ENCODE measurements at places on chromosomes 6 and 20.

DNA sequence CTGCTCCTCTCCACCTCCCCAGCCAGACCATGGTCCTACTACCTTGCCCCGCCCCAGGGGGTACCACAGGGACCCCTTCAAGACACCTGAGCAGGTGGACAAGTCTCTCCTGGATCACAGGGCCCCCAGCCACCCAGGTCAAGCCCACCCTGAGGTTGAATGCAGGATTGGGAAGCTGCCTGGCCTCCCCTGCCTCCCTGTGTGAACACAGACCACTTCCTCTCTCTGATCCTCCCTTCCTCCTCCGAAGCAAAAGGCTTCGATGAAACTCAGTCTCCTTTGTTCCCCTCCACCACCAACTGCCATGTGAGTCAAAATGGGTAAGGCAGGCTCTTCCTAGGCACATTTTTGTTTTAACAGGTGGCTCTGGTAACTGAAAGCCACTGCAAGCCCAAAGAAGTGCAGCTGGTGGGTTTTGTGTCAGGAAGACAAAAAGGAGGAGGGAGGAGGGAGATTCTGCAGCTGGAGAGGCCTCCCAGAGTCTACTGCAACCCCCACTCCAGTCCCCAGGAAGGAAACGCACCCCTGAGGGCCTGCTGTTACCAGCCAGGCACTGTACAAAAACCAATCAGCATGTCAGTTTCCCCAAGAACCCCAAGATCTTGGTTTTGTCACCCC is 5.4 kb downstream of the ADA start:
- DNase-seq: no peak

DNA sequence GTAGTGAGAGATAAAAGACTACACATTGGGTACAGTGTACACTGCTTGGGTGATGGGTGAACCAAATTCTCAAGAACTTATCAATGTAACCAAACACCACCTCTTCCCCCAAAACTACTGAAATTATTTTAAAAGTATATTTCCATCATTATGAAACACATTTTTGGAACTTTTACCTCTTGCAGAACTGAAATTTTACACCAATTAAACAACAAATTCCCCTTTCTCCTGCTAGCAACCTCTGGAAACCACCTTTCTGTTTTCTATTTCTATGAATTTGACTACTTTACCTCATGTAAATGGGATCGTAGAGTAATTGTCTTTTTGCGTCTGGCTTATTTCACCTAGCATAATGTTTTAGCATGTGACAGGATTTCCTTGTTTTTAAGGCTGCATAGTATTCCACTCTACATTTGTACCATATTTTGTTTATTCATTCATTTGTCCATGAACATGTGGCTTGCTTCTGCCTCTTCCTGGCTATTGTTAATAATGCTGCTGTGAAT is 149.9 kb upstream of the PHACTR1 start:
- DNase-seq: no peak

- no peak for DNase-seq
These were observed 52.8 kb upstream of the ZFAND3 start for GRCh38 chr6:37766717-37767116.

DNA sequence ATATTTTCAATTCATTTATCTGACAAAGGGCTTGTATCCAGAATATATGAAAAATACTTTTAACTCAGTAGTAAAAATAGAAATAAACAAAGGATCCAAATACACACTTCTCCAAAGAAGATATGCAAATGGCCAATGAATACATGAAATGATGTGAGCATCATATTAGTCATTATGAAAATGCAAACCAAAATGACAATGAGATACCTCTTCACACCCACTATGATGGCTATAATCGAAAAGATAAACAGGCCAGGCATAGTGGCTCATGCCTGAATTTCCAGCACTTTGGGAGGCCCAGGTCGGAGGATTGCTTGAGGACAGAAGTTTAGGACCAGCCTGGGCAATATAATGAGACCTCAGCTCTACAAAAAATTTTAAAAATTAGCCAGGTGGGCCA is 33.8 kb upstream of the SMAP1 start:
- DNase-seq: no peak

GRCh38 chr6:108074359-108075144 is at the start of gene OSTM1:
Gene OSTM1 (minus strand): TSS chr6:108074741. CDS start chr6:108074651, 90 bp downstream.
- peak; percentile 88 for DNase-seq

DNA sequence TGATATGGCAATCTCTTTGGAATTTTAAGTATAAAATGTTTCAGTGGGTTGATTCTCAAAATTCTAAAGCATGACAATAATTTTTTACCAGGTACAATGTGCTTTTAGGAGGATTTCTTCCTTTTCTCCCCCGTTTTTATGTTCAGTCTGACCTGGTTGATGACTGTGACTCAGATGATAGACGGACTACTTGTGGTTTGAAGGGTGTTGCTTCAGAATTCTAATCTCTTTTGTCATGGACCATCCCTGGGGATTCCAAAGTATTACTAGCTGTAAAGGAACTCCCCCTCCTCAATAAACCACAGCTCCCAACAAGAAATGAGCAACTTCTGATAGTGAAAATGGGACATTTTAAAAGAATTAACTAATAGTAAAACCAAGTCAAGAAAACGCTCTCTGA is 34.9 kb upstream of the TNFAIP3 start:
- no peak for DNase-seq

- no peak for DNase-seq
These were observed 4.1 kb downstream of the LINC00237 start for GRCh38 chr20:21101932-21102575.

DNA sequence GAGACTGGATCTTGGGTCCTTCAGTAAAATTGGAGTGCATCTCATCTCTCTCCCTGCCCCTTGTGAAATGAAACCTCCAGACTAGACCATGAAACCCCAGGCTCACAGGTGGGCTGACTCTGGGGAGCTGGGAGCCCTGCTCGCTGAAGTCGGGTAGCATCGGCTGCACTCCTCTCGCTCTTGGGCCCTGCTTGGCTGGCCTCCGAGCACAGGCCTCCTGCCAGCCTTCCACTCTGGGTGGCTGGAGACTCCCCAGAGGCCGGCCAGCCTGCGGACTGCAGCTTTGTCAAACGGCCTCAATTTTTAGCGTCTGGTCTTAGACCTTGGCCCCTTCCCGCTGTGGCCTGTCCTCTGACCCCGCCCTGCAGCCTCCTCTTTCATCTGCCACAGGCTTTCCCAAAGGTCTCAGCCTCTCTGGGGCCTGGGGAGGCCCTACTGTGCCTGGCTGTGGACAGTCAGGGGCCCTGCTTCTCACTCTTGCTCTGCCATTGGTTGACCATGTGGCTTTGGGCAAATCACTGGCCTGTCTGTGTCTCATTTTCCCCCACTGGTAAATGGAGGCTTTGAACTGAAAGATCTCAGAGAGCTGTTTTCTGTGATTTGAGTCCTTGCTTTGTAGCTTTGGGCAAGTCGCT is 45.1 kb downstream of the SRC start:
- DNase-seq: no peak

GRCh38 chr6:31713991-31714684 is 1.0 kb upstream of the LY6G6D start:
- no peak for DNase-seq
